ENCODE measurements at places on chromosomes 5 and 9.

DNA sequence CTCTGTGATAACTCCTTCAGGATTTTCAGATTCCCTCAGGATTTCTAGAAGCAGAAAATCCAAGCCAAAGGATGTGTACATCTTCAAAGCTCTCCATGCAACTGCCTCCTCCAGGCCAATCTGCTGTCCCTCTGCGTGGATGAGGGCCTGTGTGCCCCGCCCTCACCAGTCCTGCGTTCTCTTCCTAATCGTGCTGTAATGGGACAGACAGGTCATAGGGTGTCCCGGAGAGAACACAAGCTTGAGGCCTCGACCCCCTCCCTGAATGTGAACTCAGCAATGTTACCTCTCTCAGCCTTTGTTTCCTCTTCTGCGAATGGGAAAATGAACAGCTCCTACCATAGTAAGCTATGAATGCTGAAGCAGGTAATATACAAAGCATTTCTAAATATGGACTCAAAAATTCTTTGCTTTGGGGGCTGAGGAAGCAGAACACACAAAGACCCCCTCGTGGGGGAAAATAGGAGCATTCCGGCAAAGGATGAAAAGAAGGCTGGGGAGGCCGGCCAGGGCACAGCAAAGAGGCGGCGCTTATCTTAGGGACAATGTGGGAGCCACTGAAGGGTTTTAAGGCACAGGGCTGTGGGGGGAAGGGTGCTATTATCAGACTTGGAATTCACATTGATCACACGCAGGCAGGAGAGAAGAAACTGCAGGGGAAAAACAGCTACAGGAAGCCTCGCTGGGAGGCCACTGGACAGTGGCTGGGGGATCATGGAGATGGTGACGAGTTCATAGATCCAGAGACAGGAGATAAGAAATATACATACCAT lies 57.2 kb upstream of the FBXW11 start:
- no peak for DNase-seq

- DNase-seq: no peak
These were observed 426 bp downstream of the FAM114A2 start for GRCh38 chr5:154038261-154038706.

DNA sequence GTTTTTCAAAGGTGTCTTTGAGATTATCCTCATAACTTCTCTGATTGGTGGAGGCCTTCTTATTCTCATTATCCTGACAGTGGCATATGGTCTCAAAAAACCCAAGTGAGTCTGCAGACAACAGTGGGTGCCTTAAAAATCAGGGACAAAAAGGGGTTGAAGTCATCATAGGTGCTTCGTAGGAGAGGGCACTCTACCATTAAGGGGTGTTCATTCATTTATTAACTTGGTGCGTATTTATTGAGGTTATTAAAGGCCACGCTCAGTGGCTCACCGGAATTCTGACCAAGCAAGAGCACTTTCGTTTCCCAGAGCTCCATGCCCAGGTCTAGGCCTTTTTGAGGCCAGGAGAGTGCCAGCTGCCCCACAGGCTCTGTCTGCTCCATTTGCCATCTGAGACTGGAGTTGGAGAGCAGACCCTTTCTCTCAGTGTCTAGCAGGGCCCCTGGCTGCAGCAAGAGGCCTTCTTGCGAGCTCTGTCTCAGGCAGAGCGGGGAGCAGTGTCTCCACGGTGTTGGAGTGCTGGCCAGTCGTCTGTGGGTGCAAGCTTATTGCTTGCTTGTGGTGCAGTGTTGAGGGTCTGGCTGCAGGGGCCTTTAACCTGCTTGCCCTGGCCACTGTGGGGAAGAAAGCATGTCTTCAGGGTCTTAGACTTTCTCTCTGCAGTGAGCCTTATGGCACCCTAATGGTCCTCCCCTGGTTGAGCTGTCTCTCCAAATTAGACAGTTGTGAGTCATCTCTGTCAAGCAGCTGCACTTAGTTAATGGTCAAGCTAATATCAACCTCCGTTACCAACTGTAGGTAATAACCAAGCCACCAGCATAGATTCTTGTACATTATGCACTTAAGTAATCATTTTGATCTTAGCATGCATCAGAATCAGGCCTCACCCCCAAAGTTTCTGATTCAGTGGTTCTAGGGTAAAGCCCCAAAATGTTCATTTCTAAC lies 62.6 kb downstream of the IL31RA start:
- no peak for DNase-seq

DNA sequence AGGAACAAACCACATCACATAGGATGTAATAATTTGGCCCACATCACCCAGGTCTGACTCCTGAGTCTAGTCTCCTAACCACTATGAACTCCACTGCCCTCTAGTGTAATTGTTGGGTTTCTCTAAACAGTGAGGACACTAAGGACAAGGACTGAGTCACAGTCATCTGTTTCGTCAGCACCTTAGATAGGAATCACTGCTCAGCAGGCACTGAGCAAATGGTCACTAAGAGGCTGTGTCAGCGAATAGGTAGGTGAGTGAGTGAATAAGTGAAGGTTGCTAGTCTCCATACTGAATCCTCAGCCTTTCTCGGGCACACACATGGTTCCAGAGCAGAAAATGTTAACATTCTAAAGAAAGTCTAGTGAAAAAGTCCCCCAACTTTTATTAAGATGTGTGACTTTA lies 278.6 kb downstream of the SPOCK1 start:
- DNase-seq: peak; percentile 89

DNA sequence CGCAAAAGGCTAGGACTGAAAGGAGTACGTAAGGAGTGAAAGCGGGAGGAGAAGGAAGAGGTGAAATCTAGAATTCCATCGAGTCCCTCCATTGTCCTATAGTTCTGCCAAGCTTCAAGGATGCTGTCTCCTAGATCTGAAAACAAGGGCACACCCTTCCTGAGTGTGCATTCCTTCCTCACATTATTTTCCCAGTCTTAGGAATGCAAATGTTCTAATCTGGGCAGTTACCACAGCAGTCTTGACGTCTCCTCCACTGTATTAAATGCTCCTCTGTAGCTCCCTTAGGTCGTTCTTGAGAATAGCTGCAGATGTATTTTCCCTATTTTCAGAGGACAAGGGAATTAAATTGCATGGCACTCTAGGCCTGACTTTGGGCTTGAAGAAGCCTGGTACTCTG lies 127.6 kb downstream of the SLIT3 start:
- no peak for DNase-seq

GRCh38 chr5:119070578-119070827 lies 384 bp upstream of the DMXL1 start:
- DNase-seq: no peak

- no peak for DNase-seq
These were observed 168.8 kb upstream of the SLC27A6 start for GRCh38 chr5:128796506-128796905.

- DNase-seq: no peak
These were observed 389.0 kb upstream of the BRINP1 start for GRCh38 chr9:119758241-119758640.

GRCh38 chr5:31993165-31993961 lies 180.8 kb downstream of the GOLPH3 start:
- DNase-seq: peak; percentile 82

DNA sequence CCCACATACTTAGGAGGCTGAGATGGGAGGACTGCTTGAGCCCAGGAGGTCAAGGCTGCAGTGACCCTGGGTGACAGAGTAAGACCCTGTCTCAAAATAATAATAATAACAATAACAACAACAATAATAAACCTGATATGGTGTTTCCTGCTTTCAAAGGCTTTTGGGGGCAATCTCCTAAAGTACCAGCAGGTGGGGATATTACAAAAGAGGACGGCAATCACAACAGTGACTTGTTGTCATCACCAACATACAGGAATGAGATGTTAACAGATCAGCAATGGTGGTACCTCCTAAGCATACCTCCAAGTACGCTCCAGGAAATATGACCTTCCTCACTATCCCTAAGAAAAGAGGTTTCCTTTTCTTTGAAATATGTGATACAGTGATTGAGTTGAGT lies 91.1 kb upstream of the RNF180 start:
- peak; percentile 28 for DNase-seq

DNA sequence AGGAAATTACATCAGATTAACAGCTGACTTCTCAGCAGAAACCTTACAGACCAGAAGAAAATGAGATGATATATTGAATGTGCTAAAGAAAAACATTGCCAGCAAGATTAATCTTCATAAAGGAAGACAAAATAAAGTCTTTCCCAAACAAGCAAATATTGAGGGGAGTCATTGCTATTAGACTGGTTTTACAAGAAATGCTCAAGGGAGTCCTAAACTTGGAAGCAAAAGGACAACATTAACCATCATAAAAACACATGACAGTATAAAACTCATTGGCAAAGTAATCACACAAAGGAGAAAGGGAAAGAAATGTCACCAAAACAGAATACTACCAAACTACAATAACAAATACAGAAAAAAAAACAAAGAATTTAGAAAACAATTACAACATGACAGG lies 101.7 kb downstream of the FBXL17 start:
- DNase-seq: no peak

- DNase-seq: no peak
These were observed 30.4 kb upstream of the UBTD2 start for GRCh38 chr5:172313915-172314314.

DNA sequence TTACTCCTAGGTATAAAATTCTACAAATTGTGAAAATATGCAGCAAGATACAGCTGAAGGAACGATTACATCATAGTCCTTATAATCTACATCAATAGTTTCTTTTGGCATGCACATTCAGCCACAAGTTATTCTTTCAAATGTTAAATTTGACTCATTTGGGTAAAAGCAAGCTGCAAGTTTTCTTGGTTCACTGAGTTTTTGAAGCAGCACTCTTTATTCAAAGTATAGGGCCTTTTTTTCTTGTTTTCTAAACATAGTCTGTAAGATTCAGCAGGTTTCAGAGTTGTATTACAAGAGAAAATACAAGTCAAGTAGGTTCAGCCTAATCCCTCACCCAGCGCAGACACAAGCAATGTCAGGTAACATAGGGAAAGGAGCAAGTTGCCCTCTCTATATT lies 981.5 kb downstream of the PTPRD start:
- DNase-seq: no peak

DNA sequence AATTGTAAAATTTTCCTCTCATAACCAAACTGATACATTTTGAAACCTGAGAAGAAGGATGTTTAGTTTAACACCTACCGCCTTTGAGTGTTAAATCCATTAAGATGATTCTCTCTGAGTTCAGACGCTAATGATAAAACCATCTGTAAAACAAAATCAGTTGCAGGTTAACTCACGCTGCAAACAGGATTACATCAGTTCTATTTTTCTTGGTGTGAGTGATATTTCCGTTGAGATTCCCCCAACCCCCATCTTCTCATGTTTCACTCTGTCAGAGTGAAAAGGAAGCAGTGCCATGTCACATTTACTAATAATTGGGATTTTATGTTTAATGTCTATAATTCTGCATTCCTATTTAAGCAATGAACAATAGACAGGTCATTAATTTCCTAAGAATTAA lies 146.5 kb downstream of the FANCC start:
- peak; percentile 38 for DNase-seq

- no peak for DNase-seq
These were observed 53.3 kb upstream of the SMC5 start for GRCh38 chr9:70205366-70206020.

DNA sequence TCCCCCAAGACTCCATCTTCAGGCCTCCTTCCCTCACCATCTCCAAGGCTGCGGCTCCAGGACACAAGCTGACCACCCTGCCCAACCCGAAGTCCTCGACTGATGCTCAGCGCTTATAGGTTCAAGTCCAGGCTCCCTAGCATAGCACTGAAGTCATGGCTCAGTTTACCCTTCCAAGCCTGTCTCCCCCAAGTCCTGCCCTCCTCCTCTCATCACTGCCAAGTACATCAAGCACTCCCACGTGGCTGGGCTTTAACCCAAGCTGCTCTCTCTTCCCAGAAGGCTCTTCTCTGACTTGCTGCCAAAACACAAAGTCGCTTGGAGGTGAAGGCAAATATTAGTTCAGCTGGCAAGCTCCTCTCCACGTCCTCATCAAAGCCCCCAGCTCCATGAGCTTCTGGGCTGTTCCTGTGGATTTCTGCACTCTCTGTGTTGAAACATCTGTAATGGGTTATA lies 22.1 kb upstream of the MARCHF6 start:
- DNase-seq: peak; percentile 50

DNA sequence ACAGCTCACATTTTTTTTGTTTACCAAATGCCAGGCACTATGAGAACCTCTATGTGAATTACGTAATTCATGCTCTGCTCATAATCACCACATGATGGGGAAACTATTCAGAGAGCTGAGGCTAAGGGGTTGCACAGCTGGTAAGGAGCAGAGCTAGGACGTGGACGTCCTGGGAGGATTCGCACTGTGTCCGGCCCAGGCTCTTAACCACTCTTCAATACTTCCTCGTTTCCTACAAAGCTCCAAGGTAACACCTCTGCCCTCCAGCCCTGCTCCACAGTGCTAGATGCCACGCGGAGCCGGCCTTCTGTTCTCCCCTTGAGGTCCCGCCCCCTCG lies 8.7 kb downstream of the PHF19 start:
- DNase-seq: no peak

GRCh38 chr5:22348027-22348426 lies 505.1 kb downstream of the CDH12 start:
- DNase-seq: no peak

Data from EL (cell line).